ENCODE measurements at places on chromosomes 12 and 14. TPM values are rescaled to one million over a fixed set of nuclear protein-coding genes. Genes with fewer than 3 reads are reported as not detected.

The PLA2G1B gene
- not detected for total RNA-seq

The SLCO1B1 gene
- total RNA-seq, result not detected

The FERMT2 gene
- total RNA-seq, result 213 TPM

The PCED1B gene
- not detected for total RNA-seq

The TAS2R8 gene
- not detected for total RNA-seq

The RNASE7 gene
- not detected for total RNA-seq

The OVCH1 gene
- not detected for total RNA-seq

The NINJ2 gene
- total RNA-seq, result not detected

The EGLN3 gene
- total RNA-seq, result 27.7 TPM

The GRIN2B gene
- total RNA-seq, result not detected

The AQP6 gene
- not detected for total RNA-seq

The INHBC gene
- total RNA-seq, result not detected

All from stomach (tissue), 19 donors.